ENCODE measurements at places on chromosomes 13 and 19. TPM values are rescaled to one million over a fixed set of nuclear protein-coding genes. Genes with fewer than 3 reads are reported as not detected.

Gene NCR1
- total RNA-seq = 244 TPM

Gene FGF22
- 0.58 TPM for total RNA-seq

Gene ZSWIM9
- 5.4 TPM for total RNA-seq

Gene FCAR
- 0.26 TPM for total RNA-seq

Gene ANGPTL4
- total RNA-seq = not detected

Gene KCNC3
- 0.68 TPM for total RNA-seq
